Activated gamma-delta T cell treated with anti-CD3 and anti-CD28 coated beads, Interleukin-2, amount 50 U/mL, for 16 hours (primary cell): ENCODE measurements at places on chromosomes 2 and 18.

- no peak for DNase-seq
Measured at GRCh38 chr2:226351711-226352110, 447.9 kb downstream of the IRS1 start.

- DNase-seq = no peak
Measured at GRCh38 chr2:150228936-150229335, 258.5 kb downstream of the RND3 start.

DNA sequence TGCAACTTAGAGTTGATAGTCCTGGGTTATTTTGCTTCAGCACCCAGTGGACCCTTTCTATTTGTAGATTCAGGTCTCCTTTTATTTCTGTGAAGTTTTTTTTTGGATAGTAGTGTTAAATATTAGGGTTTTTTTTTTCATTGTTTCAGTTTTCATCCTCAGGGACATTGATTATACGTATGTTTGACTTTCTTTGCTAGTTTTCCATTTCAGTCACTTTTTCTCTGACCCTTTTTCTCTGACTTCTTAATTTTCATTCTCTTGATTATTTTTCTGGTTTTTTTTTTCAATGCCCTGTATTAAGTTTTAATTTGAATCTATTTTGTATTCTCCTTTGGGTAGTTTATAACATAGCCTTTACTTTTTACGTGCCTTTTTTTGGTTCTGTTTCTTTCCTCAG, 79.4 kb downstream of the AGPS start:
- DNase-seq = no peak

DNA sequence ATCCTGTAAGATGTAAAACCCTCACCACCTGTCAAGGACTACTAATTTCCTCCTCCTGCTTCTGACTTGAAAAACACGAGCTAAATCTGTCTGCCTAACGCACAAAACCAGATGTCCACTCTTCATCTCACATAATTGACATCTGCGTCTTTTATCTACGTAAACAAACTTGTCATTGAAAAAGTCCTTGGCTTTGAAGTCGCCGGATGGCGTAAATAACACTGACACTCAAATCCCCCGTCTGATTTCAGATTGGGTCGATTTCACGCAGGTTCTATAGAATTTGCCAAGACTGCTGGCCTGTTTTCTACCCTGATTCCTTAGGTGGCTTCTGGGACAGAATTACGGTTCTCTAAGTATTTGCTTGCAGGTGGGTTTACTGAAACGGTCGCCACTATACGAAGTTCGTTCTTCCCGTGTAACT, 539 bp upstream of the MOB4 start:
- DNase-seq = no peak

DNA sequence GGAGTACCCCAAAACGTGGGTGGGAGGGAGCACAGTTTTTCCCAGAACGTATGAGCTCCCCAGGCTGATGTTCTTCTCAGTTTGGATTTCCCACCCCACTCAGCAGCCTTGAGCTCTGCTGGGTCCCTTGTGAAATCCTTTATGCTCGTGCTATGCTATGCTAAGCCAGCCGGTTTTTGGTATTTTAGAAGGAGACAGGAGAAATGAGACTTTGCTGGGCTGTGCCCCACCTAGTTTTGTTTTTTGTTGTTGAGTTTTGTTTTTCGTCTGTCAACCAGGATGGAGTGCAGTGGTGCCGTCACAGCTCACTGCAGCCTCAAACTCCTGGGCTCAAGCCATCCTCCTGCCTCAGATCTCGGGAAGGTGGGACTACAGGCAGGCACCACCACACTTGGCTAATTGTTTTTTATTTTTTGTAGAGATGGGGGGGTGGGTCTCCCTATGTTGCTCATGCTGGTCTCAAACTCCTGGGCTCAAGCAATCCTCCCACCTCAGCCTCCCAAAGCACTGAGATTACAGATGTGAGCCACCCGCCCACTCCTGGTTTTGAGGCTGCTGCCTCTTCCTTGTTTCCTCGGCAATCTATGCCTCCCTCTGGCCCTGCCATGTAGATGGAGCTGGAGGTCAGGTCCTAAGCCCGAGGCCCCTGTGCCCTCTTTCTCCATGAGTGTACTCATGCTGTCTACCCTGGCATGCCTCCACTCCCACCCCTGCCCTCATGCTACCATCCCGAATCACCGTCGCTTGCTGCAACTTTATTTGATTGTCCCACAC, 17.5 kb upstream of the MGAT4A start:
- DNase-seq = no peak
